ENCODE measurements at places on chromosomes 2 and 18.

DNA sequence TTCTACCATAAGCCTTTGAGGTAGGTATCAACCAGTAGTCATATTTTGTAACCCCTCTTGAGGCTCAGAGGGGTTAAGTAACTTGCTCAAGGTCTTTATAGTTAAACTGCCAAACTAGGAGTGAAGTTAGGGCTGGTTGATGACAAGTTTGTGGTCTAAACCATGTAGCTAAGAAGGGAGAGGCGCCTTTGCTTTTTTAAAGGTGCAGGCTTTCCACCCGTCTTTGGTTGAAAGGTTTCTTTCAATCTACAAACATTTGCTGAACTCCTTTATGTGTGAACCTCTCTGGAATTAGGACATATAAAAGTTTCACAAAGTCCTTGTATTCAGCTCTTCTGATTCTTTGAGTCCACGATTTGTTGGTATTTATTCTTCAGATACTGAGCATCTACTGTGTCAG, 2.4 kb upstream of the MTA3 start:
- no peak for DNase-seq

DNA sequence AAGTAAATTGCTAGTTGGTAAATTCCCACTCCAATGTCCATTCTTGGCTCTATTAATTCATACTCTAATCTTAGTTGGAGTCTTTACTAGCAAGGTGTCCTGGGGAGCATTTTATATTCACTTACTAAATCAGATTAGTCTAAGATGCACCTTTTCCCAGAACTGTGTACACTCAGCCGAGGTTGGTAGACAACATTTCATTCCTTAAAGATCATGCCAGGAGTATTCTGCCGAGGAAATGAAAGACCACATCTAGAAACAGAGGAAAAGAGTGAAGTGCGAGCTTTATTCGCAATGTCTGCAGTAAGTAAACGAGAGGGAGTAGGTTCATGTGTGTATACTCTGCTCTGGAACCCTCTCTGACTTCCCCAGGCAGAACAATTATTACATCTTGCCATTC, 14.6 kb upstream of the KYNU start:
- no peak for DNase-seq

- no peak for DNase-seq
Observed at GRCh38 chr18:48938827-48939204, 11.9 kb downstream of the SMAD7 start.

- DNase-seq = no peak
Observed at GRCh38 chr2:7835693-7836680, 845.9 kb upstream of the ID2 start.

GRCh38 chr2:20050646-20051531, 539 bp downstream of the LAPTM4A start:
- no peak for DNase-seq

- DNase-seq = no peak
Observed at GRCh38 chr18:24791751-24792545, 331.5 kb downstream of the HRH4 start.

DNA sequence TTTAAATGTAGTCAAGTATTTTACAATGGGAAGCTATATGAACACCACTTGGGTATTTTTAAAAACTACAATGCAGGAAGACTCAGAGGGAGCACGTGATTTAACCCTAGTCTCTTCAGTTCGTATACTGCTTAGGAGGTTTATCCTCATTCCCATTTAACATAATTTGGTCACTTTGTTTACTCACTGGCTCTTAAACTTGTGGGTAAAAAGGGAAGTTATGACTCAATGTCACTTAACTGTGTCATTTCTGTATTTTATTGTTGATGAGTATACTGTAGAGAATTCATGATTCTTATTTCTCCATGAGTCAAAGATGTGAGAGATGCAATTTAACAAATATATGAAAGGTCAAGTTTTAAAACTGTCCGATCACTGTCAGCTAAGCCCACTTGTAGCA, 48.2 kb downstream of the SLC66A3 start:
- no peak for DNase-seq

DNA sequence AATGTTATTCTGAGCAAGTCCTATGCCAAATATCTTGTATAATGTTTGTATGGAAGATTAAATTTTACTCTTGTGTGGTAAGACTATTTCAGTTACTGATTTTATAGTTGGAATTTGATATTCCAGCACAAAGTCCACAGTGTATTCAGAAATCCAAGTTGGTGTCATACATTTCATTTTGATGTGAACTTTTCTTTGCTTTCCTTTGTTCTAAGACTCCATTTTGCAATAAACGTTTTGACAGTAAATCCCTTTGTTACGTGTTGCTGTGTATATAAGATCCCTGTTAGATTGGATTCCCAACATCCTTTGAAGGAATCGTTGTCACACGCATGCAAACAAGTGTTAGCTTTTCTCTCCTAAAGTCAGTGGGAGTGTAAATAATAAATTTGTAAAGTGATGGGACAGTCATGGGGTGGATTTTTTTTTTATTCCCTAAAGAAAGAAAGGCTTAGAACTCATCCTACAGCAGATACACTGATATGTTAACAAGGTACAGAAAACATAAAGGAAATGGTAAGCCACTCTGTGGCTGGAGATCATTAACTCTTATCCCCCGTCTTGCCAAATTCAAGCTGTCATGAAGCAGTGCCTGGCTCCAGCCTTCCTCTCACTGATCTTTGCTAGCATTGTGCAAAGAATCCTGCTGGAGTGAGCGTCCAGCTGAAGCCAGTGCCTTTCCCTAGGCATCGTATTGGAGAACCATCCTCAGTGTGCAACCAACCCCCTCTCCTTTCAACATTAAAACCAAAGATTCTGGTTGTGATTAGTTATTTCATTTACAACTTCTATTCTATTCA, 127.6 kb upstream of the CDCA7 start:
- DNase-seq = no peak

DNA sequence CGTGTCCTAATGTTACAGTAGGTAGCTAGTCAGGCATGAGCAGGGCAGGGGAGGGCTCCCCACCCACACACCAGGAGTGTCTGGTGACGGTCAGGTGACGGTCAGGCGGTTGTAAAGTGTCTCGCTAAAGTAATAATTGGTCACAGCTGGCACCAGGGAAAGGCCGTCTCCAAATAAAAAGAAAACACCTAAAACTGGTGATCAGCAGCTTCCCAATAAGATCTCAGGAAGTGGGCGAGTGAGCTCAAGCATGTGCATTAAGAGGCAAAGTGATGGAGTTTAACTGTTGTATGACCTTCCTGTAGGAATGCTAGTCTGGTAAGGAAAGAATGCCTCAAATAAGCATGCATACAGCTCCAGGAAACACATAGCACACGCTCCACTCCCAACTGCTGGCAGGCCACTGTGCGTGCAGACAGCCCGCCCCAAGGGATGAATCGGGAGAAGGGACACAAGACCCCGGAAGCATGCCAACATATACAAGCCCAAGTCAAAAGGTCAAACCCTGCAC, 177.1 kb downstream of the RNF144A start:
- no peak for DNase-seq

DNA sequence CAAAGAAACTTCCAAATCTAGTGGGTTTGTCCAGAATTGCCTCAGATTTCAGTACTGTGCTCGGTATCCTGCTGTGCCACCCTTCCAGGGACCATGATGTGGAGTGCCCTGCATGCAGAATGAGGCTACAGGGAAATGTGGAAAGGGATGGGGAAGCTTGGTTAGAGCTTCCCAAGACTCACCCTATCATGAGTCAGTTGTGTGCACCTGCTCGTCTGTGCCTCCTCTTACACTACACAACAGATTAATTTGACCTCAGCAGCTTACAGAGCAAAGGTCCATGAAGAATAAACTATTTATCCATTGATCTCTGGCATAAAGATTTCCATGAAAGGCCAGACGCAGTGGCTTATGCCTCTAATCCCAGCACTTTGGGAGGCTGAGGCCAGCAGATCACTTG, 21.3 kb upstream of the NCK2 start:
- no peak for DNase-seq

DNA sequence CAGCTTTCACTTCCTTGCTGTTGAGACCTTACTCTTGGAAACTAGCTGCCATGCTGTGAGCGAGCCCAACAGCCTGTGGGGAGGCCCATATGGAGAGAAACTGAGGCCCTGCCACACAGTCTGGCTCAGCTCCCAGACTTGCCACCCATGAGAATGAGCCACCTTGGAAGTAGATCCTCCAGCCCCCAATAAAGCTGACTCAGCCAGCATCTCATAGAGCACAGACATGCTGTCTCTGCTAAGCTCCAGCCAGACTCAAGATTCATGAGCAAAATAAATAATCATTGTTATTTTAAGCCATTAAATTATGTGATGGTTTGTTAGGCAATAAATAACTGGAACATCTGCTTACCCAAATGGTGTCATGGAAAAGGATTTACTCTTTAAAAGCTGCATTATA, 53.6 kb upstream of the DDX18 start:
- no peak for DNase-seq

DNA sequence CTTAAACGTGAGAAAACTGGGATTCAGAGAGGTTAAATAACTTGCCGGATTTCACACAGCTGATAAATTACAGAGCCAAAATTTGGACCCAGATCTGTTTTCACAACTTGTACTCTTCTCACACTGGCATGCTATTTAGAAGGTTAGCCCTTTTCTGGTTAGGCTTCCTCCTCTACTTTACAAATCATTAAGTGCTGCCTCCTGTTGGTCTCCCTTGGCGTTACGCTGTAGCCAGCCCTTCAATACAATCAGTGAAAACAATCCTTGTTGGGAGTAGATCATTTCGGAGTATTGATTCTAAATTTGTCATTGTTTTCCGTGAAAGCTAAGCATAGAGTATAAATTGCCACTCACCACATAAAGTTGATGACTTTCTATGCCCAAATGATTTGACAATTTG, 153.5 kb downstream of the ARHGAP15 start:
- no peak for DNase-seq

- no peak for DNase-seq
Observed at GRCh38 chr2:54680397-54681041, 42.9 kb upstream of the EML6 start.

GRCh38 chr2:101408925-101409324, 21.6 kb upstream of the CREG2 start:
- DNase-seq = no peak

DNA sequence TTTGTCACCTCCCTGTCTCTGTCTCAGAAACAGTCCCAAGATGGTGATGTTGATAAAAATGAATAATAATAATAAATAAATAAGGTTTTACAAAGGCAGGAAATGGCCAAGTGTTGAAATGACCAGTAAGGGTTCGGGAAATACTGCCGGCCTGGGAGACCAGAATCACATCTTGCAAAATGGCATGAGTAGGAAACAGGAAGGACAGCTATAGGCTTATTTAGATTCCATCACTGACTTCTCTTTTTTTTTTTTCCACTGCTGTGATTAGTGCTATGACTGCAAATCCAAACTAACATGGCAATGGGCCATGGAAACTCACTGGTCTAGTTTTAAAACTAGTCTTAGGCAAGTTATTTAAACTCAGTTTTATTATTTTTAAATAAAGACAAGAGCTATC, 60.6 kb downstream of the SCN1A start:
- DNase-seq = no peak

- DNase-seq = no peak
Observed at GRCh38 chr2:13414897-13415296, 698.2 kb downstream of the TRIB2 start.

DNA sequence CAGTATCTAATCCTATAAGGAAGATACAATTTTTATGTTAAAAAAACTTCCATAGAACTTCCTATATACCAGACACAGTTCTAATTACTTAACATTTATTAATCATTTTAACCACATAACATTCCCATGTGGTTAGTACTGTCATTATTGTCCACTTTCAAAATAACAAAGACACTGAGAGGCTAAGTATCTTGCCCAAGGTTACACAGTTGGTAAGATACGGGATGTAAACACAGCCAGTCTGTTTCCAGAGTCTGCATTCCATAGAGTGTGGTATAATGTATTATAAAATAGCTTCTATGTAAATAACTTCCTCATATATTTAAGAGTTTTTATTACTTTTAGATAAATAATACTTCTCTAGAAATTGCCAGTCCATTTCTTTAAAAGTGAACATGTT, 383.3 kb upstream of the ETAA1 start:
- DNase-seq = no peak

DNA sequence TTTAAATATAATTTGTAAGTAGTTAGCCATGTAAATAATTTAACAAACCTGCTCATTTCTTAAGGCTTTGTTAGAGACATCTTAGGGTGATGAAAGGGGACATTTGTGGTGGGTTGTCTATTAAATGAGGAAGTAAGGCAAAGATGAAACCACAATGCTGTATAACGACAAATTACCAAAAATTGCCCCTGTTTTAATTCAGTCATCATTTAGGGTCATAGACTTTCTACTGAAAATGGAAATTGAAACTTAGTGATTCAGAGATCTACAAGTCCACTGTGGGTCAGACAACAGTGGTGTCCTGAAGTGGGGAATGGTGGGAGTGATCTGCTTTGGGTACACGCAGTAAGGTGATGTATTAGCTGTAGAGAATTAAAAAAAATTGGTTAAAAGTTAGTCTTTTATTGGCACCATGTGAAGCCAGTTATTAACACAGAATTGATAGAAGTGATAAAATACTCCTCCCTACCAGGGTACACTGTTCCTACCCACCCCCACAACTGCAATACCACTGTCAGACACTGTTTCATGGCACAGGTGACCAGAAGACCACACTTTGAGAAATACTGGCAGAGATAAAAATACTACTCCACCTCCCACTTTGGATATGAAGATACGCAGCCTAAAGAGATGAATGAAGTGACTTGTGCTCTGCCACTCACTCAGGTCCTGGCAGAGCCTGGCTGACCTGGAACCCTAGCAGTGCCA, 13.4 kb downstream of the CERS6 start:
- no peak for DNase-seq

GRCh38 chr2:108858894-108859293, 72.3 kb downstream of the CCDC138 start:
- no peak for DNase-seq

DNA sequence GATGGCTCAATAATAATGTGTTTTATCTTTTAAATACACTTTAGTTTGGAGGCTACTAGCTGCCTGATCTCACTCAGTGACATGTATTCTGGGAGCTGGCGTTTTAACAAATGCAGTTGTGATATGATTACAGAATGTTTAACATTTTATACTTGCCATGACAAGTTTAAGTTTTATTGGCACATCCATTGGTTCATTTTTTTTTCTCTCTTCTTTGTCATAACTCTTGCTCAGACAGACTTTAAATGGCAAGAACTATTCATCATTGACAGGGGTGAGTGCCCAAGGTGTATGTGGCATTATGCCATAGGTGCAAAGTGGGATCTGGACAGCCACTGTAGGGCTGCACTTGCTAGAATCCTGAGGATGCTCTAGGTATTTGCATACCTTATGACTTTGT, 72.1 kb upstream of the MYL1 start:
- no peak for DNase-seq

GRCh38 chr2:144603334-144603733, 83.4 kb upstream of the ZEB2 start:
- DNase-seq = no peak

Measured in stimulated activated CD4-positive, alpha-beta T cell treated with anti-CD3 and anti-CD28 coated beads, Interleukin-15, amount 100 ng/mL, for 48 hours (primary cell).